ENCODE measurements at places on chromosomes 3 and 15.

DNA sequence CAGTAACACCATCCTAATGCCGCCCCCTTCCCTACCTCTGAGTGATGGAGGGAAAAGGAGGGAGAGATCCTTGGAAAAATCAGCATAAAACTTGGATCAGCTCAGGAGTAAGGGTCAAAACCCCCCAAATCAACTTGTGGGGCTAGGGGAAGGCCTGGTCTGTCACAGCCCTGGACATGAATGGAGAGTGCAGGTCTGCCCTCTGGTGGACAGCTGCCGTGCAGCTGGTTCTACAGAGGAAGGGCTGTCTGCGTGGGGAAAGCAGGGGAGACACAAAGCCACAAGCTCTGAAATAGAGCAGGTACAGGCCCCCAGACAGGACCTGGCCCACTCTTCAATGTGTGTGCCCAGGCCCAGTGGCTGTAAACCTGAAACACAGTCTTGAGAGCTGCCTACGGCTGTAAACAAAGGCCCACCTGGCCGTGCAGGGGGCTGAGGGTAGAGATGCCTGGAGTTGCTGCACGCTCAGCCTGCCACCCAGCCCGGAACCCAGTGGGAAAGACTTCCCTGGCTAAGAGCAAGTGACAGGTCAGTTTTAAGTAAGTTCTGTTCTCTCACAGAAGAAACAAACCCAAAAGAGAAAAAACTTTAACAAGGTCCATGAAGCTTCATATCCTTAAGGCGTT lies 16.4 kb downstream of the CLK3 start:
- peak; percentile 83 for DNase-seq

DNA sequence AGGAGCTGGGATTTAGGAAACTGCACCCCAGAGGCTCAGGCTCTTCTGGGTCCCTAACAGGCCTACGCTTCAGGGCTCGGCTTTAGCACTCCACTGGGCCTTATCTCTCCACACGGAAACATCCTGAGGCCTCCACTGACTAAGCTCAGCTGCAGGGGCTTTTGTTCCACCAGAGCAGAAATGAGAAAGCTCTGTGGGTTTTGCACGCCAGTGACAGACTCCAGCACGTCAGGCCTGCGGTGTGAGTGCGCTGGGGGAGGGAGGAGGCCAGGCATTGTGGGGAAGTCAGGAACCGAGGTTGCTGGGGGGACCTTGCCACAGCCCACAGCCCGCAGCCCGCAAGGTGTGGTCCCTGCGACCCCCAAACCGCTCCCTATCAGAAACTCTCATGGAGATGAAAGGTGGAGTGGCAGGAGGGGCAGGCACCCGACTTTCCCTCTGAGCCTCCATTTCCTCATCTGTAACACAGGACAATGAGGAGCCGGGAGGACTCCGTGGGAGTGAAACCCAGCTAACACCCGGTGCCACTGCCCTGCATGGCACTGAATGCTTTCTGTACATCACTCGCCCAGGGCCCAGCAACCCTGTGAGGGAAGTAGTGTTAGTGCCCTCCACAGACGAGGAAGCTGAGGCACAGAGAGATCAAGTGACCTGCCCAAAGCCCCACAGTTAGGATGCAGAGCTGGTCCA lies 106.5 kb downstream of the TPRA1 start:
- peak; percentile 79 for DNase-seq

- DNase-seq = no peak
These were observed 19.3 kb upstream of the SLC12A8 start for GRCh38 chr3:125231895-125232294.

GRCh38 chr15:87572381-87572910 lies 684.1 kb downstream of the NTRK3 start:
- no peak for DNase-seq

DNA sequence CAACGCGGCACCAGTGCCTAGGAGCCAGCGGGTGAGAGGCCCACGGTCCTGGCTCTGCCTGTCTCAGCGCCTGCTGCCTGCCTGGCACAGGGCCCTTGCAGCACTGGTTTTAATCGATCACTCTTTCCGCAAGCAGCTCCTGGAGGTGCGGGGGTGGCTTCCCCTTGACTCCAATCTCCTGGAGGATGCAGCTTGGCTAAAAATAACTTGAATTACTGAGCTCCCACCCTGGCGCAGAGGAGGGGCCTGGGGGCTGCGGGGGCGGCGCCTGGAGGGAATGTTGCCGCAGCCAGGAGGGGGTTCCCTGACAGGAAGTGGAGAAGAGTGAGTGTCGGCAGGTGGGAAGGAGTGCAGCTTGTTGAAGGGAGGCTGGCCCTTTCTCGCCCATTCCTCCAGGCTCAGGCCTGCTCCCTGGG lies 9.9 kb upstream of the RPL29 start:
- no peak for DNase-seq

Measured in GM13977 (cell line).